ENCODE measurements at places on chromosomes 6 and 20. TPM values are rescaled to one million over a fixed set of nuclear protein-coding genes. Genes with fewer than 3 reads are reported as not detected.

GRCh38 chr6:64258752-64259151 is 623.1 kb downstream of the PHF3 start:
- peak; percentile 72 for DNase-seq
- no peaks in the 10 kb centered on the region for H3K27me3 ChIP-seq
- H3K27ac ChIP-seq, result peak overlapping the region; percentile 10

Gene MYL9
- 382 TPM for total RNA-seq

GRCh38 chr20:43744151-43744611 is 17.4 kb upstream of the GTSF1L start:
- H3K4me1 ChIP-seq, result peaks cover 22% of the 10 kb centered on the region
- no peaks in the 10 kb centered on the region for H3K27me3 ChIP-seq
- no peak overlapping the region for H3K4me3 ChIP-seq
- no peak overlapping the region for H3K27ac ChIP-seq

Gene WFDC12
- total RNA-seq, result not detected

Gene OXT
- 1.9 TPM for total RNA-seq

Gene NKX2-4
- total RNA-seq, result not detected

GRCh38 chr6:1952740-1953360 is 292.6 kb downstream of the GMDS start:
- DNase-seq, result no peak
- H3K27me3 ChIP-seq, result no peaks in the 10 kb centered on the region
- no peaks in the 10 kb centered on the region for H3K4me1 ChIP-seq
- no peak overlapping the region for H3K27ac ChIP-seq
- H3K4me3 ChIP-seq, result no peak overlapping the region

Gene ID4
- not detected for total RNA-seq

GRCh38 chr6:10425975-10426780 is 11.3 kb upstream of the TFAP2A start:
- no peaks in the 10 kb centered on the region for H3K27me3 ChIP-seq
- H3K27ac ChIP-seq, result no peak overlapping the region
- no peaks in the 10 kb centered on the region for H3K36me3 ChIP-seq
- no peak for DNase-seq
- no peak overlapping the region for H3K4me3 ChIP-seq

DNA sequence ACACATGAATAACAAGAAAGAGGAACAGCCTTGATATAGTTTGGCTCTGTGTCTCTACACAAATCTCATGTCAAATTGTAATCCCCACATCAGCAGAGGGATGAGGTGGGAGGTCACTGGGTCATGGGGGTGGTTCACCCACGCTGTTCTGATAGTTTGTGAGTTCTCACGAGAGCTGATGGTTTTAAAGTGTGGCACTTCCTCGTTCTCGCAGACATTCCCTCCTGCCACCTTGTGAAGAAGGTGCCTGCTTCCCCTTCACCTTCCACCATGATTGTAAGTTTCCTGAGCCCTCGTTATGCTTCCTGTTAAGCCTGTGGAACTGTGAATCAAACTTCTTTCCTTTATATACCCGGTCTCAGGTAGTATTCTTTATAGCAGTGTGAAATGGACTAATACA is 13.1 kb downstream of the SRPK1 start:
- no peak overlapping the region for H3K27ac ChIP-seq
- no peaks in the 10 kb centered on the region for H3K27me3 ChIP-seq
- no peak for DNase-seq
- H3K4me3 ChIP-seq, result no peak overlapping the region

Gene CARMIL1
- total RNA-seq, result 26.5 TPM

DNA sequence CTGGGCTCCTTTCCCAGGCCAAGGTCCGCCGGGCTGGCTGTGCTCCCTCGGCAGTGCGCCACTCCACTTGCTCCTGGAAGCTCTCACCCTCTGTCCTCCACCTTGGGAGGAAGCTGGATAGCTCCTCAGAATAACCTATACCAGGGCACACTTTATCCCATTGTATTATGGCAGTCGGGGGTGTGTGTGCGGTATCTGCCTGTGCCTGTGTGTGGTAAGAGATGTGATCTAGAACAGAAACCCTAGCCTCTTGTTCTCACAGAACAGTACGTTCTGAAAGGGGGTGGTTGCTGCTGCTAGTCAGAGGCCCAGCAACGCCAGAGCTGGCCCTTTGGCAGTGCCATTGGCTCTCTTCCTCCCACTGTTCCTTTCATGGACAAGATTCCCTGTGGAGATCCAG is 168.4 kb downstream of the TBXT start:
- H3K4me3 ChIP-seq, result no peak overlapping the region
- H3K4me1 ChIP-seq, result no peaks in the 10 kb centered on the region
- no peaks in the 10 kb centered on the region for H3K27me3 ChIP-seq
- H3K36me3 ChIP-seq, result no peaks in the 10 kb centered on the region

DNA sequence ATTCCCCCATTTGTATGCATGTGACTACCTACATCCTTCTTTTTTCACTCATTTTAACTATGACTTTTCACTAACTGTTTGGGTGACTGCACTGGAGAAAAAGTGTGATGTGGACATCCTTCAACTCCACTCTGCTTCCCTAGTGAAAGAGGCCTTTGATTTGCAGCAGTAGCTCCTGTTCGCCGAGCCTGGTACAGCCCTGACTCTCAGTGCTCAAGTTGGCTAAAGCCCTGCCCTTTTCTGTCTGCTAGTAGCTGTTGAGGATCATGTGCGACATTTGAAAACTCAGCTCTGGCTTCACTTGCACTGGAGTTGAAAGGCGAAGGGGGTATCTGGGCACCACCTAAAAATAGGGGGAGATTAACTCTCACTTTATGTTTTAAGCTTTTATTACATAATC is 42.1 kb downstream of the DAAM2 start:
- H3K4me1 ChIP-seq, result no peaks in the 10 kb centered on the region
- no peaks in the 10 kb centered on the region for H3K36me3 ChIP-seq
- no peak overlapping the region for H3K4me3 ChIP-seq
- no peak for DNase-seq

Gene PRELID3B
- 171 TPM for total RNA-seq

Gene GSTA1
- 11.2 TPM for total RNA-seq

Gene ARMH2
- total RNA-seq, result not detected

GRCh38 chr6:139519571-139520031 is 145.2 kb upstream of the CITED2 start:
- no peak overlapping the region for H3K4me3 ChIP-seq
- no peaks in the 10 kb centered on the region for H3K27me3 ChIP-seq
- peaks cover 25% of the 10 kb centered on the region for H3K4me1 ChIP-seq
- H3K36me3 ChIP-seq, result no peaks in the 10 kb centered on the region
- DNase-seq, result no peak

DNA sequence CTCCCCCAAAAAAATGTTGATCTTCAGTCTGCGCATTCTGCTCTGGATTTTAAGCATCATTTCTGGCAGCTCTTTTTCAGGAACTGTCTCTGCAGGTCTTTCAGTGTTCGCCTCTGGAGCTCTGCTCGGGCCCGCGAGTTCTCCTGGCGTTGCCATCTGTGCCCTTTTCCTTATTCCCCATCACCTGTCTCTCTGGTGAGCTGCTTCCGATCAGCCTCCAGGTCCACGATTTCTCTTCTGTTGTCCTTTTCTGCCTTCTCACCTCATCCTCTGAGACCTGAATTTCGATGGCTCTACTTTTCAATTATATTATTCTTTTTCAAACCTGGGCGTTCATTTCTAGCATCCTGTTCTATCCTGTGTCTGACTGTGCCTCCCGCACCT is 590 bp upstream of the MAP1LC3A start:
- H3K4me1 ChIP-seq, result no peaks in the 10 kb centered on the region
- no peaks in the 10 kb centered on the region for H3K27me3 ChIP-seq
- DNase-seq, result no peak
- H3K27ac ChIP-seq, result no peak overlapping the region

Gene C6orf58
- not detected for total RNA-seq

DNA sequence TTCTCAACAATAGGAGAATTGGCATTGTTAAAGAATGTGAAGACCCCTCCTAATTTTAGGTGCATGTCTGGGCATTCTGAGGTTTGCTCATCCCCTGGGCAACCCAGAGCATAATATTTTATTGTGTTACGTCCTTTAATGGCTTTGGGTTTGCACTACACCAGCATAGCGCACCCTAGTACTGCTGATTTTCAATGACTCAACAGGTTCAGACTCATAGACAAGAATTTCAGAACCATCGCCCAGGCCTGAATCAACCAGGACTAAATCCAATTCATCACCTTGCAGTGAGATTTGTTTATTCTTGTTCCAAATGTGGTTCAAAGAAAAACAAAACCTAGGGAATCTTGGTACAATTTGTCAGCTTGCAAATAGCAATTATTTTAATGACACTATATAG is 137.8 kb upstream of the PHACTR1 start:
- H3K27me3 ChIP-seq, result no peaks in the 10 kb centered on the region
- H3K4me3 ChIP-seq, result no peak overlapping the region
- H3K4me1 ChIP-seq, result peaks cover 32% of the 10 kb centered on the region
- DNase-seq, result no peak

Gene FAM209A
- total RNA-seq, result 1.2 TPM

Gene OR2H1
- total RNA-seq, result not detected

DNA sequence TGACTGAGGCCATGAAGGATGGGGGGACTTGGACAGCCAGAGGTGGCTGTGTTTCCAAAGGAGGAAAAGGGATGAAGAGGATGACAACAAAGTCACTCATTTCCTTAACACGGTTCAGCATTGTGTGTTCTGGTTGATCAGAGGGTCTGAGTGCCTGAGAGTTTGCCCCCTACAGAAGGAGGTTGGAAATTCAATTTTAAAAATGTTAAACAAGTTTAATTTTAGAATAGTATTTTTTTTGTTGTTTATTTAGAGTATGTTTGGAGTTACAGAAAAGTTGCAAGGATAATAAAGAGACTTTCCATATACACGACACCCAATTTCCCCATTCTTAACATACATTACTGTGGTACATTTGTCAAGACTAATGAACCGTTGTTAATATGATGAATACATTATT is 10.3 kb upstream of the VAPB start:
- H3K36me3 ChIP-seq, result no peaks in the 10 kb centered on the region
- no peak overlapping the region for H3K27ac ChIP-seq
- H3K4me3 ChIP-seq, result no peak overlapping the region
- H3K27me3 ChIP-seq, result no peaks in the 10 kb centered on the region
- no peak for DNase-seq

Data from Caco-2 (cell line).